Fibroblast of villous mesenchyme (primary cell): ENCODE measurements at places on chromosomes 11 and 22. TPM values are rescaled to one million over a fixed set of nuclear protein-coding genes. Genes with fewer than 3 reads are reported as not detected.

DNA sequence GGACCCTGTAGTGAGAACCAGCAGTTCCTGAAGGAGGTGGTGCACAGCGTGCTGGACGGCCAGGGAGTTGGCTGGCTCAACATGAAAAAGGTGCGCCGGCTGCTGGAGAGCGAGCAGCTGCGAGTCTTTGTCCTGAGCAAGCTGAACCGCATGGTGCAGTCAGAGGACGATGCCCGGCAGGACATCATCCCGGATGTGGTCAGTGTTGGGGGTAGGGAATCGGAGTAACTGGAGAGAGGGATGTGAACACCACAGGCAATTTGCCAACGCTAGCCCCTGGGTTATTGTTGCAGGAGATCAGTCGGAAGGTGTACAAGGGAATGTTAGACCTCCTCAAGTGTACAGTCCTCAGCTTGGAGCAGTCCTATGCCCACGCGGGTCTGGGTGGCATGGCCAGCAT lies 19.9 kb downstream of the MADD start:
- no peak for DNase-seq

The MRGPRF gene
- 52.8 and 61.3 TPM in 2 replicates for total RNA-seq

GRCh38 chr22:24106385-24107381 lies 74.6 kb upstream of the SUSD2 start:
- DNase-seq = no peak

- no peak for DNase-seq
These were observed 1.4 kb upstream of the DPP3 start for GRCh38 chr11:66478729-66479393.

DNA sequence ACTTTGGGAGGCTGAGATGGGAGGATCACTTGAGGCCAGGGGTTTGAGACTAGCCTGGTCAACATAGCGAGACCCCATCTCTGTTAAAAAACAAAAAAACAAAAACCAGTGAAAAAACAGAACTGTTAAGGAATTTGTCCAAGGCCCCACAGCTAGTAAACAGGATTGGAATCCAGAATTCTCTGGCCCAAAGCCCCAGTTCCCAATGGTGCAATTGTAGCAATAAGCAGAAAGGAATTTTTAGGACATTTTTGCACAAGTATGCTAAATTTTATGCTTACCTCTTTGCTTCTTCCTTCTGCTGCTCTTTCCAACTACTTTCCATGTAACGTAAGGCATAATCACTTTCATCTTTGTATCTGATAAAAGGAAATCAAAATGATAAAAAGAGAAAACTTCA lies 11.6 kb downstream of the MISFA start:
- no peak for DNase-seq

DNA sequence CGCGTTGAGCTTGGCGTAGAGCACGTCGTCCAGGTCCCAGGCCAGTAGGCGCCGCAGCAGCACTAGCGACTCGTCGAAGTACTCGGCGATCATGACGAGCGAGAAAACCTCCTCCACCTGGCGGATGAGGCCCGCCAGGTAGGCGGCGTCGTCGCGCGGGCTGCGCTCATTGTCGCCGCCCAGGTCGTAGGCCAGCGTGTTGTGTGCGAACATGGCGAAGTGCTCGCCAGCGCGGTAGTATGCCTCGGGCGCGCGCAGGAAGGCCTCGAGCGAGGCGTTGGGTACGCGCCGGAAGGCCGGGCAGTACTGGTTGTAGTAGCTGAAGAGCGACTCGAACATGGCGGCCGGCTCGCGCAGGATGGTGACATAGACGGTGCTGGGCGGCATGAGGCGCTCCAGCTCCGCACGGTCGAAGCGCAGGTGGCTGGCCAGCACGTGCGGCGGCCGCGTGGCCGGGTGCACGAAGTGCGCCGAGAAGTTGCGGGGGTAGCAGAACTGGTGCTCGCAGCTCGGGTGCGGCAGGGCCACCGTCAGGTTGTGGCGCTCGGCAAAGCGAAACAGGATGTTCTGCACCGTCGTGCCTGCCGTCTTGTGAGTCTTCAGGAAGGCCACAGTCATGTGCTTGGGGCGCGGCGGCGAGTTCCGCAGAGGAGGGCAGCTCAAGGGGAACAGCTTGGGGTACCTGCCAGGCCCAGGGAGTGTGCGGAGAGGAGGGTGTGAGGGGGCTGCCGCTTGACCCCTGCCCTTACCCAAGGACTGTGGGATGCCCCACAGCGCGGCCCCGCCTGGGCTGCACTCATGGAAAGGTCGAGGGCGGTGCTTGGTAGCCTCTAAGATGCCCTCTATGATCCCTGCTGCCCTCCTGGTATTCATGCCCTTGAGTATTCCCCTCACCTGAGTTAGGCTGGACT lies 5.7 kb downstream of the GAL3ST3 start:
- no peak for DNase-seq

DNA sequence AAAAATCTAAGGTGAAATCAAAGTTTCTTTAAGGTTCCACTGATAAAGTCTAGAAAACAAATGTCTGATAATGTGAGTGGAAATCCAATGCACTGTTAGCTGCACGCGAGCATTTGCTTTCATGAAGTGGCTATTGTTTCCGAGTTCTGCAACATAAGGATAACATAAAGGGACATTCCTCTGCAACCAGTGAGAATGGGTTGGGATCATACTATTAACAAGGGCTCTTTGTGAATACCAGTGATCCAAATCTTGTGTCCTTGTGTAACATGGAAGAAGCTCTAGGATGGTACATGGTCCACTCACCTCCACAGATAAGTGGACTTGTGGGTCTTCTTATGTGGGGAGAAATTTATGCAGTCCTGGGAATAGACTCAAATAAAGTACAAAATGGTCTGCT lies 24.6 kb downstream of the APIP start:
- DNase-seq = no peak

DNA sequence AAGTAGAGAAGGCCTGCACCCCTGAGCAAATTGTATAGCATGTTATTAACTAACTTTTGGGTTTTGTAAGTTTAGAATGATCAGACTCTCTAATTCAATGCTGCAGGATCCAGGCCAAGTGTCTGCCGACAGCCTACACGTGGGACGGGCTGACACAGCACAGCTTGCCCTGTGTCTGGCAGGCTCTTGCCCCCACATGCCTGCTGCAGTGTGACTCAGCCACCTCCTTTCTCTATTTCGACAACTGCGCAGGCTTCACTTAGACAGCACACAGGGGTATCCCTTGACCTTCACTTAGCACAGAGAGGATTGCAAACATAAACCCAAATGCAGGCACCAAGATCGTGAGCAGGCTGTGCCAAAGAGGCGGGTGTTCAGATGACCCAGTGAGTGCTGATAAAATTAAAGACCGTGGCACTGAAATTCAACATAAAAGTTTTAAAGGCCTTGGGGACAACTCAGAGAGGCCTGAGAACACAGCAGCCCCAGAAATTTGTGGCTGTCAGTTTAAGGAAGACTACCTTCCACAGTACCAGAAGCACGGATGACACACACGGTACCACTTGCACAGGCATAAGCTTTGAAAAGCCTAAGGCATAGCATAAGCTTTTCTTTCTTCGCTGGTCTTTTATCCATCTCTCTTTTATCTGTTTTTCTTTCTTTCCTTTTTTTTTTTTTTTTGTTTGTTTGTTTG lies 37.8 kb downstream of the SCN3B start:
- DNase-seq = peak; percentile 74

DNA sequence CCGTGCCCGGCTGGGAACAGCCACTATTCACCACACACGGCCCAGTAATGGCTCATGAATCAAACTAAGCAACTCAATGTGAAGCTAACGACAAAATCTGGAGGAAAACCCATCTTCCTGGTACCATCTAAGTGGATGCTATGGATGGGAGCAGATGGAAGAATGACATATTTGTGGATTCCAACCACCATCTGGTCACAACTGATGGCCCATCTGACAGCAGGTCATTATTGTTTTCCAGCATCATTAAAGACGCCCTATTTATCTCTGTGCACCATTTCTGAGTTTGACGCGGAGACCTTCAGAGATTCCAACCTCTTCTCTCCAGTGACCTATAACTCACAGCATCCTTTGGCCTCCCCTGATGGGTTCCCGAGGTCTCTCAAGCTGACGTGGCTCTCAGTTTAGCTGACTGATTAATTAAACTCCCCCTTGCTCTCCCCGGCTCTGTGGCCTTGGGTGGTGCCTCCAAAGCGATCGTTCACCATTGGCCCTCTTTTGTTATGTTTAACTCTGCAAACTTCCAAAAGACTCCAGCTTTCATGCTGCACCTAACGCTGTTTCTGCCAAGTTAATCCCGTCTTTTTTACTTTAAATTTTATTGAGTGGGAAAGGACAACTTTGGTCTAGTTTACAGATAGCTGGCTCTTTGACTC lies 1514.4 kb downstream of the BRD1 start:
- no peak for DNase-seq
